ENCODE measurements at places on chromosomes 7 and 10.

DNA sequence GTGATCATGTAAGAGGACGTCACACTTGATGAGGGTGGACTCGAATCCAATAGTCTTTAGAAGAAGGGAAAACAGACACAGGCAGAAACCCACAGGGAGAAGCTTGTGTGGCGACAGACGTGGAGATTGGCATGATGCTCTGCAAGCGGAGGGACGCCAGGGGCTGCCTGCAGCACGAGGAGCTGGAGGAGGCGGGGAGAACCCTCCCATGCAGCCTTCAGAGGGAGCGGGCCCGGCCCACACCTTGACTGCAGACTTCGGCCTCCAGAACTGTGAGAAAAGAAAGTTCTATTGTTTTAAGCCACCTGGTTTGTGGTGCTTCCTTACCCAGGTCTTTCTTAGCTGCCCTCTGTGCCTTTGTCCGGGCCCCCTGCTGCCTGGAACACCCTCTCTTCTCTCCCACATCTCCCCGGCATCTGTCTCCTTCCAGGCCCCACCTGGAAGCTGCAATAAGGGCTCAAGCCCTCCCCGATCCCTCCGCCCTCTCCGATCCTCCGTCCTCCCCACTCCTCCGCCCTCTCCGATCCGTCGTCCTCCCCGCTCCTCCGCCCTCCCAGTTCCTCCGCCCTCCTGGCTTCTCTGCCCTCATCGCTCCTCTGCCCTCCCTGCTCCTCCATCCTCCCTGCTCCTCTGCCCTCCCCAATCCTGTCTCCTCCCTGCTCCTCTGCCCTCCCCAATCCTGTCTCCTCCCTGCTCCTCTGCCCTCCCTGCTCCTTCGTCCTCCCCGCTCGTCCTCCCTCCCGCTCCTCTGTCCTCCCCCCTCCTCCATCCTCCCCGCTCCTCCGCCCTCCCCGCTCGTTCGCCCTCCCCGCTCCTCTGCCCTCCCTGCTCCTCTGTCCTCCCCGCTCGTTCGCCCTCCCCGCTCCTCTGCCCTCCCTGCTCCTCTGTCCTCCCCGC is 17.4 kb upstream of the PRKAG2 start:
- peak; percentile 17 for DNase-seq

- no peak for DNase-seq
These were observed 167.7 kb downstream of the DGKB start for GRCh38 chr7:14734839-14735321.

GRCh38 chr7:55149001-55149400 is 130.2 kb downstream of the EGFR start:
- no peak for DNase-seq

DNA sequence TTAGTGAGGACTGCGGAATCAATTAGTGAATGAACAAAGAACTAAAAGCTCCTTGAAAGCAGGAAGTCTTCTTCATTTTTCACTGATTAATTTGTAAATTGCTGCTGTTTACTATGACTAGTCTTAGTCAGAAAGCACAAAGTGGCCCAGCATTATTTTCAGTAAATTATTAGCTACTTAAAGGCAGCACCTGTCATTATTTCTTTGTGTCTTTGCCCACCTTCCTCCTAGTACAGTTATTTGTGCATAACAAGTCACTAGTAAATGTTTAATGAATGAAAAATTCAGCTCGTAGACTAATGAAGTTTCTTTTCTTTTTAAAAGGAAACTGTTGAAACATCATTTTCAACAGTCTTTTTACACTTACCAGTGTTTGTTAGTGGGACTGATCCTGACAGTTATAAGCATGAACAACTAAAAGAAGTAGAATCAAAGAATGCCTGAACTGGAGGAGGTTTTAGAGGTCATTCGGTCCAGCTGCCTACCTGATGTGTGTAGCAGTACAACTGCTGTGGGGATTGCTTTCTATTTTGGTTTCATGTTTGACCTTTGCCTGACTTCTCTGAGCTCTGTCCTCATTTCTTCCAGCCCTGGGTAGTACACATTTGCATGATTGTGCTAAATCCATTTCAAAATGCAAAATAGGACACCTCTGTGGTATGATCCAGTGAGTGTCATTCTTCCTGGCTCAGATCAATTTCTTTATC is 140.0 kb upstream of the PHYHIPL start:
- DNase-seq: no peak

DNA sequence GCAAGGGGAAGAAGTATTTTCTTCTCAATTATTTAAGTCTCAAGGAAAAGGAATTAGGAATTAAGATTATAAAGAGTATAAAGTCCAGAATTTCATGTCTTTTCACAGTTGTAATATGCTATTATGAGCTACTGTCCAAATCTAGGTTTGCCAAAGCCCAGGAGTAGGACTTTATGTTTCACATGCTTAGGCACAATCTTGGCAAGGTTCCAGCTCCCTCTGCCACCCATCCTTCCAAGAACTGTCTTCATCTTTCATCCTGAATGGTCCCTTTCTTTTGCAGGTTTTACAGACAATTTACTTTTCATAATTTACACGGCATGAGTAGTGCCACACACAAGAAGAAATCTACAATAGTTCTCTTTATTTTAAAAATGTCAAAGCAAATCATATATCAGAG is 29.5 kb downstream of the SLC16A9 start:
- no peak for DNase-seq

GRCh38 chr7:901388-902154 is 25.2 kb downstream of the GET4 start:
- peak; percentile 68 for DNase-seq

DNA sequence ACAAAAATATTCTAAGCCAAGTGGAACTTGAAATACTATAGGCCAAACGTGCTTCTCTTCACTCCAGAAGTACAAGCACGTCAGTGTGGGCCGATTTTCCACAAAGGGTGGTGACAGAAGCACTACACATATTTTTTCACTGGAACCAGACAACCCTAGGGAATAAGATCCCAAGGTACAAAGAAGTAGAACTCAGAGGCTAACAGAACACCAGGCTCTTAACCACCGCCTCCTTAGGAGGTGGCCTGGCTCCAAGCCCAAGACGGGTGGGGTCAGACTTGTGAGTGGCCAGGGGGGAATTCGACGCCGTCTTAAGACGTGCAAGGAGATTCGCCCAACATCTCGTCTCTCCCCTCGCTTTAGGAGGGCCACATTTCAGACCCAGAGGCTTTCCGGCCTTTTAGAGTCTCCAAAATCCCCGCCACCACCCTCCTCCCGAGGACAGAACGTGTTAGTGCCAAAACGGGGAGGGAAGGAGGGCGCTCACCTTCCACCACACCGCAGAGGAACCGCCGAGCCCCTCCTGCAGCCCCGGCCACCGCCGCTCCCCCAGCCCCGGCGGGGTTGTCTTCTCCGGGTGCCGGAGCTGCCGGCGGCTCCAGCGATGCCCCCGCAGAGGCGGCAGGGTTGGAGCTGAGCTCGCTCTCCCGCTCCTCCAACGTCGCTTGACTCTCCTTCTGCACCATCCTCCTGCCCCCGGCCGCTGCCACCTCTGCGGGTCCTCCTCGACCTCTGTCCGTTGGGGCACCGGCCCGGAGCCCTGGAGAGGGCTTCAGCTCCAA is 716 bp downstream of the OGA start:
- no peak for DNase-seq
